Osteocyte (in vitro differentiated cells): ENCODE measurements at places on chromosomes 6 and 20. TPM values are rescaled to one million over a fixed set of nuclear protein-coding genes. Genes with fewer than 3 reads are reported as not detected.

DNA sequence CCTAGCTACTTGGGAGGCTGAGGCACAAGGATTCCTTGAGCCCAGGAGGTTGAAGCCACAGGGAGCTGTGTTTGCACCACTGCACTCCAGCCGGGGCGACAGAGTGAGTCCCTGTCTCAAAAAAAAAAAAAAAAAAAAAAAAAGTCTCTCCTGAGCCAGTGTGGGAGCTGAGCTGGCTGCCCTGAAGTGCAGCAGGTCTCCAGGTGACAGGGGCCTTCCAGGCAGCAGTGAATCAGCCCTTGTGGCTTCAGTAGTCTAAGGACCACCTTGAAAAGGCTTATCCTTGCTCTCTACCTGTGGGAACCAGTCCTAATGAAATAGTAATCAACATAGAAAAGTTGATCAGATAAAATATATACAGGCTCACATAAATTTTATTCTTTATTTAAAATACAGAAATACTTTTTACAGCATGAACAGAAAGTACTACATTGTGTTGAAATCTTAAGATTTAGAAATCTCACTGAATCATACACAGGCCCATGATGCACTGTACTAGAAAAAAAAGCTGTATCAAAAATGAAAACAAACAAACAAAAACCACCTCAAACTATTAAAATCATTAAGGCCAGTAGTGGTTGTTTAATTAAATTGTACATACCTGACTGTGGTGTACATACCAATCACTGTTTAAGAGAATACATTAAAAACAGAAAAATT, 128.9 kb downstream of the SCML4 start:
- no peak for DNase-seq

Gene RSPO3
- 4.0 and 4.5 TPM in 2 replicates for total RNA-seq

Gene FAM217A
- not detected in 2 replicates for total RNA-seq

Gene PCSK2
- total RNA-seq = not detected in 2 replicates

- no peak for DNase-seq
Measured at GRCh38 chr20:48807586-48808381, 20.0 kb downstream of the PREX1 start.
